ENCODE measurements at places on chromosomes 1 and 21. TPM values are rescaled to one million over a fixed set of nuclear protein-coding genes. Genes with fewer than 3 reads are reported as not detected.

DNA sequence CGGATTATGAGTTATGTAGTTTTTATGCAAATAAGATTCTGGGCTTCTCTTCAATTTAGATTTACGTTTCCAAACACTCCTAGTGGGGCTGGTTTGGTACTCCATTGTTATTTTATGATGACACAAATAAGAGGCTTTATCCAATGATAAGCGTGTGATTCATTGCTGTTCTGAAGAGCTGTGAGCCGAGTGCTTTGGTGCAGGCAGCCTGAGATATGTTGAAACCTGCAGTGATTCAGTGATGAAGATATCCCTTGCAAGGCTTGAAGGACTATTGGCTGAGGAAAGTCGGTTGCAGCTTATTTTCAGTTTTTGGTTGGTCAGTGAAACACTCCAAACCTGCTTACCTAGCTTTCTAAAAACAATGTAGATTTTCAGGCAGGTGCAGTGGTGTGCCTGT, 112.2 kb downstream of the RYR2 start:
- DNase-seq: no peak
- no peak overlapping the region for H3K27ac ChIP-seq
- H3K4me3 ChIP-seq: no peak overlapping the region
- H3K27me3 ChIP-seq: no peaks in the 10 kb centered on the region
- H3K36me3 ChIP-seq: no peaks in the 10 kb centered on the region
- H3K4me1 ChIP-seq: no peaks in the 10 kb centered on the region

DNAJC6 gene
- polyA plus RNA-seq: 7.7 TPM

DNA sequence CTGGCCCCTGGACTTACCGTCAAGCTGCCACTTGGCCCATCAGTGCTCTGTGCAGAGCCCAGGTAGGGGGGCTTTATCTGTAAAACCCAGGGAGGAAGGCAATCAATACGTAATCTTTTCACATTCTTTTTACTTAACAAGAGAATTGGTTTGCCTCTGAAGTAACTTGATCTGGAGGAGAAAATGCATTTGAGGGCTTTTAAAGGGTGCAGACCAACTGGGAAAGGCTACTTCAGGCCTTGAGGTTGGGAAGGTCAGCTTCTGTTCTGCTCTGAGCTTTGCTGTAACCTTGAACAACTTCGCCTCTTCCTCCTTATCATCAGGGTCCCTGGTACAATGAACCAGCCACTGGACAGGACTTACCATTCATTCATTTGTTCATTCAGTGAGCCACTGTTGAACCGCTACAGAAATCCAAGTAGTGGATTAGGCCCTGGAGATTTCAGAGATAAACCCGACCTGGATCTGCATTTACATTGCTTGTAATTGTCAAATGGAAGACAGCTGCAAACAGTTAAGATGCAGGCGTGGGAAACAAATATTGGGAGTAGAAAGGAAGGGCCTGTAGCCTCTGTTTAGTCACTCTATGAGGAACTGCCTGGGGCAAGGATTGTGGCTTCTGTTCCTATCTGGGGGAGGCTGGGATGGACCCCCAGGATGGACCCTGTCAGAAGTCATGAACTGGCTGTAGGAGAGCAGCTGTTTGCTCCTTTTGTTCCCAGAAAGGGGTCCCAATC, 90.9 kb downstream of the MAN1C1 start:
- peak overlapping the region; percentile 73 for H3K27ac ChIP-seq
- H3K27me3 ChIP-seq: no peaks in the 10 kb centered on the region
- peaks cover 21% of the 10 kb centered on the region for H3K4me1 ChIP-seq
- H3K4me3 ChIP-seq: no peak overlapping the region

DNA sequence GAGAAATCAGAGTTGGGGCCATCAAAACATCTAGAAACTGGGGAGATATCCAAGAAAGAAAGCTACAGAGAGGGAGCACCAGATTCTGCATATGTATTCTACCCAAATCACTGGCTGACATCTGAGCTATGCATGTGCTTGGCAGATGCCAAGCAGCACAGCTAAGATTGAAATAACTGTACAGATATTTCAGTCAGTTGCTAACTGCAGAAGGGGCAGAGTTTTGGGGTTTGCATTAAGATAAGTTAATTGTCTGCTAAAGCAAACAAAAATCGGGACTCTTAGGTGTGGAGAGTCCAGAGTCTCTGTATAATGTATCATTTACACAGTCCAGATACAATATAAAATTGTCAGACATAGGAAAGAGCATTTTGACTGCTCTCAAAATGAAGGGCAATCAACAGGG, 437.1 kb downstream of the PTBP2 start:
- no peaks in the 10 kb centered on the region for H3K27me3 ChIP-seq
- no peaks in the 10 kb centered on the region for H3K4me1 ChIP-seq
- no peaks in the 10 kb centered on the region for H3K36me3 ChIP-seq
- H3K4me3 ChIP-seq: no peak overlapping the region

VSIG8 gene
- 1.5 TPM for polyA plus RNA-seq

CNR2 gene
- polyA plus RNA-seq: not detected

DNA sequence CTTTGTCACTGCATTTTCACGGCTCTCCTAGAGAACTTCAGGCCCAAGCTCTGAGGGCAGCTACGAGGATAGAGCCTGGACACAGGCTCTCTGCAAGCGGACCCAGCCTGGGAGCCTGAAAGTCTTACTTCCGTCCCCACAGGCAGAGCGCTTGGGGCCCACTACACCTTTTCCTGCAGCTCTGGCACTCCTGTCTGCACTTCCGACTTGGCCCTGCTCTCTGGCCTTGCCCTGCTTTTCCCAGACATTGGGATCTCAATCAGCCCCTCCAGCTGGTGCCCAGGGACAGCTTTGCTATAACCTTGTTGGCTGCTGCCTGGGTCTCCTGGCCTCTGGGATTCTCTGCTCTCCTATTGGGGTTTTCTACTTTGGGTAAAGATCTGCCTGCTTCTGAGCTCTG, 27.6 kb downstream of the WNT4 start:
- H3K27ac ChIP-seq: no peak overlapping the region
- H3K27me3 ChIP-seq: no peaks in the 10 kb centered on the region
- no peak overlapping the region for H3K4me3 ChIP-seq
- DNase-seq: no peak
- H3K36me3 ChIP-seq: peaks cover 32% of the 10 kb centered on the region

GRCh38 chr1:221794935-221795334, 53.0 kb upstream of the DUSP10 start:
- H3K4me1 ChIP-seq: peaks cover 4% of the 10 kb centered on the region
- no peaks in the 10 kb centered on the region for H3K27me3 ChIP-seq
- no peaks in the 10 kb centered on the region for H3K36me3 ChIP-seq

TOMM20 gene
- polyA plus RNA-seq: 67.9 TPM

- no peak overlapping the region for H3K4me3 ChIP-seq
- peaks cover 24% of the 10 kb centered on the region for H3K4me1 ChIP-seq
- H3K27me3 ChIP-seq: no peaks in the 10 kb centered on the region
- peak; percentile 99 for DNase-seq
- H3K27ac ChIP-seq: peak overlapping the region; percentile 96
These were observed 116.8 kb downstream of the TOMM20 start for GRCh38 chr1:235011599-235012435.

- H3K4me3 ChIP-seq: no peak overlapping the region
- H3K27ac ChIP-seq: no peak overlapping the region
- H3K36me3 ChIP-seq: no peaks in the 10 kb centered on the region
These were observed 481.1 kb upstream of the USP24 start for GRCh38 chr1:55696181-55696754.

KRTAP21-2 gene
- polyA plus RNA-seq: not detected

DNA sequence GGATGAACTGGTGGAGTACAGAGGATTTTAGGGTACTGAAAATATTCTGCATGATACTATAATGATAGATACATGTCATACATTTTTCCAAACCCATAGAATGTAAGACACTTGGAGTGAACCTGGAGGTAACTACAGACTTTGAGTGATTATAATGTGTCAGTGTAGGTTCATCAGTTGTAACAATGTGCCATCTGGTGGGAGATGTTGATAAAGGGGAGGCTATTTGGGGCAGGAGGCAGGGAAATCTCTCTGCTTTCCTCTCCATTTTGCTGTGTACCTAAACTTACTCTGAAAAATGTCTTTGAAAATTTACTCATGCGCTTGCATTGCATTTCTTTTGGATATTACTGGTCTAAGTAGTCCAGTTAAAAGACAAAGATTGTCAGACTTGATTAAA, 35.2 kb downstream of the PTBP2 start:
- no peaks in the 10 kb centered on the region for H3K27me3 ChIP-seq
- H3K27ac ChIP-seq: no peak overlapping the region
- peaks cover 4% of the 10 kb centered on the region for H3K36me3 ChIP-seq

RIPPLY3 gene
- 0.05 TPM for polyA plus RNA-seq

GRCh38 chr1:245856944-245857531, 650.0 kb downstream of the SMYD3 start:
- H3K4me1 ChIP-seq: peaks cover 5% of the 10 kb centered on the region
- no peaks in the 10 kb centered on the region for H3K36me3 ChIP-seq
- H3K4me3 ChIP-seq: no peak overlapping the region

CRP gene
- polyA plus RNA-seq: not detected

DNA sequence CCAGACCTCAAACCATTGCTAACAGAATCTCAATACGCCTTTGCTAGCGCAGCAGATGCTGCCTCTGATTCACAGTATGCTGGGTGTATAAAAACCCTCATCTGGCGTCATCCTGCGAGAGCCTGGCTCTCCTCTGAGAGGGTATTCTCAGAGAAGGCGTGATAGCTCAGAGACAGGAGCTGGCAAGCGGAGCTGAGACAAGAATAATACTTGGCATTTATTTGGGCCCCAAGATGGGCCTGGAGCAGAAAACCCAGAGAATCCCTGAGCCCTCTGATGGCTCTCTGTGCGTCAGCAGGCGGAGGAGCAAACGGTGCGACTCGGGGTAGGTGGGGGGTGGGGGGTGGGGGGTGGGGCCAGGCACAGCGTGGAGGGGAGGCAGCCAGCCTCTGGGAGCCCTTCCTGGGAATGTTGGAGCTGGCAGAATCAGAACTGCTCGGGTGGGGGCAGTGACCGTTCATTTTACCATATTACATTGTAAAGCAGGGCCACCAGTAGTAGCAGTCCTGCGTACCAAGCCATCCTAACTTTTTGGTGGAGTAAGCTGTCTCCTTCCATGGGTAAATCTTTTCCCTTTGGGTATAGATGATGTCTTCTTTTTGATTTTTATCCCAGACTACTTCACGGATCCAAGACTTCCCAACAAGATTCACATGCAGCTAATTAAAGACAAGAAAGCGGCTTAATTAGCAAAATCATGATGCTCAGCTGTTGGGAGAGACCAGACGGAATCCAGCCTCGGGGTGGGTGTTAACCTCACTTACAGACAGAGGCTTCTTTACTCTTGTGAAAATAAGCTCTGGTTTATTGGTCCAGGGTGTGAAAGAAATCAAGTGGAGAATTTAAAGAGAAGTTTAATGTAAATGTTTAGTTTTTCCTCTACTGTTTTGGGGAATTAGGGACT, 7.1 kb downstream of the RIIAD1 start:
- no peaks in the 10 kb centered on the region for H3K4me1 ChIP-seq
- no peaks in the 10 kb centered on the region for H3K27me3 ChIP-seq
- H3K4me3 ChIP-seq: no peak overlapping the region
- no peak for DNase-seq
- no peak overlapping the region for H3K27ac ChIP-seq

CCDC27 gene
- polyA plus RNA-seq: not detected

- no peaks in the 10 kb centered on the region for H3K4me1 ChIP-seq
- H3K36me3 ChIP-seq: no peaks in the 10 kb centered on the region
- no peak overlapping the region for H3K4me3 ChIP-seq
- H3K27me3 ChIP-seq: no peaks in the 10 kb centered on the region
- H3K27ac ChIP-seq: no peak overlapping the region
These were observed 49.4 kb downstream of the LEPR start for GRCh38 chr1:65469889-65470340.

GPR37L1 gene
- polyA plus RNA-seq: 0.01 TPM

DNA sequence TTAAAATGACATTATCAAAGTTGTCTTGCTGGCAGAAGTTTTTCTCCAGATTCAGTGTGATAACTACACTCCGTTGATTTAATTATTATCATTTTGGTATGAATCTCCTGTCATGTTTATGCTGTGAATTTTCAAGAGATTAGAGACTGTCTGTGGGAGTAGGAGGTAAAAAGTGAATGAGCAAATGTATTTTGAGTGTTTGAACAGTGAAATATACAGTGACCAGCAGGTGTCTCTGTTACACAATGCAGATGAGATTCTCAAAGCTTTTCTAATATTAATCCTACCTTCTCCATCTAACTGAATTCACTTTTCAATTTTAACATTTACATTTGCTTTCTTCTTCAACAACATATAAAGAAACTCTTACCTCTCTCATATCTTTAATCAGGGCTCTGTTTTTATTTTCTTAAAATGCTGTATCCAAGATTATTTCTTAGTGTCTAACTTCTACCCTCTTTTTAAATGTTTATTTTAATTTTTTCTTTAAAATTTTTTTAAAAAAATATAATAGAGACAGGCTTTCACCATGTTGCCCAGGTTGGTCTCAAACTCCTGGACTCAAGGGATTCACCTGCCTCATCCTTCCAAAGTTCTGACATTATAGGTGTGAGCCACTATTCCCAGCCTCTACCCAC, 20.9 kb upstream of the HSPA13 start:
- H3K36me3 ChIP-seq: no peaks in the 10 kb centered on the region
- H3K4me3 ChIP-seq: no peak overlapping the region
- H3K4me1 ChIP-seq: no peaks in the 10 kb centered on the region
- DNase-seq: no peak
- H3K27me3 ChIP-seq: no peaks in the 10 kb centered on the region

OTUD7B gene
- 6.5 TPM for polyA plus RNA-seq

SH2D1B gene
- polyA plus RNA-seq: not detected

SNRNP40 gene
- polyA plus RNA-seq: 47.5 TPM

DNA sequence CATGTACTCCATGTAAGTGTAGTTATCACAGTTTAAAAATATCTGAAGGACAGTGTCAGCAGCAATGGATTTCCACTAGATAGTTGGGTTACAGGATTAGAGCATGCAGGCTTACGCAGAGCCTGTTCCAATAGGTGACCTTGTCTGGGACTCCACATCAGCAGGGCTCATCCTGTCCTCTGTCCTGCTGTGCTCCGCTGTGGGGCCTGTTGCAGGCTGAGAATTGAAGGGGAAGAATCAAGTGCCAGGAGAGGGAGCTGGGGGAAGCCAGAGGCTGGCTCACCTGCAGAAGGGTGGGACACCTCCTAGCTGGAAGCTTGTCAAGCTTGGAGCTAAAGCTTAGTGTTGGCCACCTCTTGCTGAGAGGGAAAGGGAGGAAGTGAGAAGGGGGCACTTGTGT, 62.8 kb downstream of the XCL2 start:
- H3K4me1 ChIP-seq: peaks cover 38% of the 10 kb centered on the region
- H3K27me3 ChIP-seq: no peaks in the 10 kb centered on the region
- no peaks in the 10 kb centered on the region for H3K36me3 ChIP-seq
- H3K27ac ChIP-seq: no peak overlapping the region
- DNase-seq: no peak

GRCh38 chr1:42783092-42783491, 1.7 kb upstream of the TMEM269 start:
- peaks cover 1% of the 10 kb centered on the region for H3K36me3 ChIP-seq
- no peak overlapping the region for H3K4me3 ChIP-seq
- no peak for DNase-seq
- peaks cover 4% of the 10 kb centered on the region for H3K4me1 ChIP-seq

FYB2 gene
- not detected for polyA plus RNA-seq

GRCh38 chr1:158208586-158209116, 28.0 kb downstream of the CD1D start:
- no peak for DNase-seq
- H3K27me3 ChIP-seq: no peaks in the 10 kb centered on the region
- no peak overlapping the region for H3K4me3 ChIP-seq
